ENCODE measurements at places on chromosomes 16 and 17.

GRCh38 chr17:64340557-64340956 is 50.1 kb downstream of the PECAM1 start:
- DNase-seq: no peak

DNA sequence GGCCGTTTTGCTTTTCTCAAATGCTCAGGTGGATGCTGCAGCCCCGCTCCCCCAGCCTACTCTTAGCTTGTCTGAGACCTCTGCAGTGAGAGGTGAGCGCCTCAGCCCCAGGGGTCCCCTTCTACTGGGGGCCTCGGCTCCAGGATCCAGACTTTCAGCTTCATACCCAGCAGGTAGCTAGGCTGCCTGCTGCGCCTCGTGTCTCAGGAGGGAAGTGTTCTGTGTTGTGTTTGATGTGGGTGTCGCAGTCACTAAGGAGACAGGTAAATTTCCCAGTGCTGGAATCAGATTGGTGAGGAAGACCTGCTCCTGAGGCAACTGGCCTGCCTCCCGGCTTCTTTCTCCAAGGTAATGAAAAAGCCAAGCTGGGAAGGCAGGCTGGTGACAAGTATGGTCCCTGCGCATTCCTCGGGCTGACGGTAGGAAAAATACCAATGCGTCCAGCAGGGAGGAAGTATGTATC is 604.0 kb upstream of the SALL1 start:
- DNase-seq: no peak

DNA sequence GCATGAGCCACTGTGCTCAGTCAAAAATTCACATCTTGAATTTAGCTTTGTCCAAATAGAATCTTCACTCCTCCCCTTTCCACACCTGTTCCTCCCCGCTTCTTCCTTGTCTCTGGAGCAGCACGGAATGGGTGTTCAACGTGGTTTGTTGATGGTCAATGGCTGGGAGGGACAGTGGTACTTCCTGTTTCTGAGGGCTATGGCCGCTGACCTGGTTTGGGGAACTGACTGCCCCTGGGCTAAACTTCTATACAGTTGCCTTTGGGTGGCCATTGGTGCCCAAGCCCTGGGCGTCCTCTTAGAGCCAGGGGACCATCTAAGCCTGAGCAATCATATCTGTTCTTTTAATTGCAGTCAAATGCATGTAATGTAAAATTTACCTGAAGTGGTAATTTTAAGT is 19.1 kb upstream of the WFIKKN2 start:
- no peak for DNase-seq

DNA sequence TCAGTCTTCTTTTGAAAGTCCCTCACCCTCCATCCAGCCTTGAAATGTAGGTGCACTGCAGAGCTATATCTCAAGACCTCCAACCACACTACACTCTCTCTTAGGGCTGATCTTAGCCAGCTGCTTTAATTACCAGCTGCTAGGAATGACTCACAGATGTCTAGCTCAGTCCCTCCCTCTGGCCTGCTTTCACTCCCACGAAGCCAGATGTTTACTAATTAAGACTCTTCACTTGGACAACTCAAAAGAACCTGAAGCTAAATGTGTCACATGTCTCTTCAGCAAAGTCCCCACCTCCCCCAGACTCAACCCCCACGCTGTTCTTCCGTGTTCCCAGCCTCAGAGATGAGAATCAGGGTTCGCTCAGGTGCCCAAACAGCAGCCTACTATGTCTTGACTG is 2.6 kb downstream of the GTF3C1 start:
- DNase-seq: no peak

DNA sequence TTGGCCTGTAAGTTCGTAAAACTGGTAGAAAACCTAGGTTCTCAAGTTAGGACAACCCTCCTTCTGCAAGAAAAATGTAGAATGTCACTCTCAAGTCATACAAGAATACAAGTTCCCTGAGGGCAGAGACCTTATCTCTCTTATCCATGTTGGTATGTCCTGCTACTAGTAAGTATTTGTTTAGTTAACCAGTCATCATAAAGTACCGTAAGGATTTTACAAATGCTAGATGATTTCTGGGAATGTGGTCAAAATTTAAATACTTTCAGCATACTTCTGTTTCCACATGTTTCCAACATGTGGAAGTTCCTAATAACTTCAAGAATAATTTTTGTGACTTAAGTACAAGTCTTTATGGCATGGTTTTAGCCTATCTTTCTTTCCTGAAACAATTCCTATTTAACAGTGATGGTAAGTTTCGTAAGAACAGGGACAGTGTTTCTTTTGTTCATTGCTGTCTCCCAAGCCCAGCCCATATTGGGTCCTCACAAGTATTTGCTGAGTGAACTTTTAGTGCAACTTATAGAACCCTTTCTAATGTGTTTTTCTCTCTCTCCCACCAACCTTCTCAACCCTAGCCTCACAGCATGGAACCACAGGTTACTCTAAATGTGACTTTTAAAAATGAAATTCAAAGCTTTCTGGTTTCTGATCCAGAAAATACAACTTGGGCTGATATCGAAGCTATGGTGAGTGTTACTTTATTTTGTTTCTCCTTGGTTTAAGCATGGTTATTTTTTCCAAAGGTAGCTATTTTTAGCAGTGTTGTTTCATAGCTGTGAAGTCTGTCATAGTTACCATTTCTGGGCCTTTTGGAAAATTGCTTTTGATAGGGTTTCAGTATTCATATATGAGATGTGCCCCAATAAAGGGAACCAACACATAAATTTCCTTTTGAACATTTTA is 4.5 kb downstream of the NBR1 start:
- DNase-seq: no peak

GRCh38 chr17:61366076-61366714 is 33.4 kb upstream of the TBX2 start:
- no peak for DNase-seq

DNA sequence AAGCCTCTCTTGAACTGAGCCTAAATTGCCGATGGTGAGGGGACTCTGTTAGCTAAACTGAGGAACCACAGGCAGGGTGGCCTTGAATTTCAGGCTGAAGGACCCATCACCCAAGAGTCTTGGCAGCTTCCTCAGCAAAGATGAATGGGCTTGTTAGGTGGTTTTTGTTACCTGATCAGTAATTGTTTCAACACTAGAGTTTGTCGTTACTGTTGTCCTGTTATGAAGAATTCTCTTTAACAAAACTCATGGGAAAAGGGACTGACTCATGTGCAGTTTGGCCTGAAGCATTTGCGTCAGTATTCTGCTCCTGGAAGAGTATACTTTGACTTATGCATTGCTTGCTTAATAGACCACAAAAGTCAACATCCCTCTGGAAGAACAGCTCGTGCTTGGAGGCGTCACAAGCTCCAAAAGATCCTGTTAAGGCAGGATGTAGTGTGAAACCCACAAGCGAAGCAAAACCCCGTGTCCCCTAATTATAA is 206.0 kb downstream of the IRX3 start:
- DNase-seq: no peak

DNA sequence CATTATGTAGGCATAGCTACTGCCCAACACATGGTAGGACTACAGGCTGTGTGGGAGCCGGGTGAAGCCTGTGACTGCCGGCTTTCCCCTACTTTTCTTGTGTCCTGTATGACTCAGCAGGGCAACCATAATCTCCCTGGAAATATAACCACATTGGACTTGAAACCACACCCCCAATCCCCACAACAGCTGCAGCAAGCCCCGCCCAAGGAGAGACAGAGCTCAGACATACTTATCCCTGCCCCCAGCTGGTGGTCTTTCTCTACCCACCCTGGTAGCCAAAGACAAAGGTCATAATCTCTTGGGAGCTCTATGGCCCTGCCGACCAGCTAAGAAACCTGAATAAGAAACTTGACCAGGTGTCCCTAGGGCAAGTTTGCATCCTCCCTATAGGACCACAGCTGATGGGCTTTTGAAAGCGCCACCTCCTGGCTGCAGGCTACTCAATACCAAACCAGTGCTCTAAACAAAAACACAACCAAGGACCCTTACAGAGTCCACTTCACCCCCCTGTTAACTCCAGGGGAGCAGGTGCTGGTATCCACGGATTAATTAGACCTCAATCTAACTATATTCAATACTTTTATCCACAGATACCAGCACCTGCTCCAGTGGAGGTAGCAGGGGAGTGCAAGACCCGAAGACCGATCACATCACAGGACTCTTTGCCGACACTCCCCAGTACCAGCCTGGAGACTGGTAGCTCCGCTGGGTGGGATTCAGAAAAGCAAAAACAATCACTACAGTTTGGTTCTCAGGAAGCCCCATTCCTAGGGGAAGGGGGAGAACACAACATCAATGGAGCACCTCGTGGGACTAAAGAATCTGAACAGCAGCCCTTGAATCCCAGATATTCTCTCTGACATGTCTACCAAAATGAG is 91.2 kb downstream of the IRX5 start:
- DNase-seq: no peak

GRCh38 chr17:4610656-4611055 is 26.3 kb downstream of the SMTNL2 start:
- DNase-seq: no peak

DNA sequence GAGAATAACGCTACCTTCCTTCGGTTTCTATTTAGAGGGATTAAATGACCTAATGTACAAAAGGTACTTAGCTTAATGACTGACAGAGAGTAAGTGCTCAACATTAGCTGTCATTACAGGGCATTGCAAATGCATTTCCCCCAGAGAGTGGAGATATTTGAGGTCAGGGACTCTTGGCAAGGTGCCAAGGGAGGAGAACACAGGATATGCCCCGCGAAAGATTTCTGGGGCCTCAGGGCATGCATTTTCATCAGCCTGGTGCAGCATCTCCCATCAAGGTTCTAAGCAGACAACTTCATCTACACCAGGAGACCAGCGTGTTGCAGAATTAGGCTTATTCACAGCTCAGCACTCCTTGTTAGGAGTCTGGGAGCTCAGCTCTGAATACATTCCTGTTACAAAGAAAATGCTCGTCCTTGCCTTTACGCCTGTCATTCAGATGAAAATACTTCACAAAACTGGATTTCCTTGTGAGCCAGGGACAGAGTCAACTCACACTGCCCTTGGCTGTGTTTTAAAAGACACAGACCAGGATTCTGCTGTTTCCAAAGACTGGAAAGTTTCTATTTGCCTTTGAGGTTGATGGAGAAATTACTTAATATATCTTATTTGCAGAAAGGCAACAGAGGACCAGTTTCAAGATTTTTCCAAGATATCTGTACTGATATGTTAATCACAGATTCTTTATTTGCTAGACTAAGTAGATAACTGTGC is 108.2 kb downstream of the VAT1L start:
- DNase-seq: no peak

GRCh38 chr16:49559242-49559641 is 185.6 kb downstream of the C16orf78 start:
- DNase-seq: no peak

DNA sequence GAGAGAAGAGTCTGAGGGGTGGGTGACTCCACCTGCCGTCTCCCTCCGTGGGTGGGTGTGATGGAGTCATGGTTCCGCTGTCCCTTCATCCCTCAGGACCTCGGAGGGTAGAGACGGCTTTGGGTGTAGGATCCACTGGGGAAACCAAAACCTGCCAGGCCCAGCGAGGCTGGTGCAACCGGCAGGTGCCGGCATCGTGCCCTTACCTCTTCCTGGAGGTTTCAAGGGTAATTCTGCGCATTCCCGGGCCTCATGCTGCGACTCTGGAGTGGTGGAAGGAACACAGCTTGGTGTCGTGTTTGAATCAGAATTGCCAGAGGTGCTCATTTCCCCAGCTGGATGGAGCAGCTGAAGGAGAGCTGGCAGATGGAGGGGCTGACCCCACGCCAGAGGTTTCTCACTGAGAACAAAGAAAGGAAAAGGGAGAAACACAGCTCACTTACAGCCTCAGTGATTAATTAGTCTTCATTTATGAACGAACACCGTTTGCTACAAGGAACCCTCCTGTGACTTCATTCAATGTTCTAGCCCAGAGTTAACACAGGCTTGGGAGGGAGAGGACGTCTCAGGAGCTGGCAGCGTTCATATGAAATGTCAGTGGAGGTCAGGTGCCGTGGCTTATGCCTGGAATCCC is 16.3 kb upstream of the ATP2A3 start:
- DNase-seq: no peak

DNA sequence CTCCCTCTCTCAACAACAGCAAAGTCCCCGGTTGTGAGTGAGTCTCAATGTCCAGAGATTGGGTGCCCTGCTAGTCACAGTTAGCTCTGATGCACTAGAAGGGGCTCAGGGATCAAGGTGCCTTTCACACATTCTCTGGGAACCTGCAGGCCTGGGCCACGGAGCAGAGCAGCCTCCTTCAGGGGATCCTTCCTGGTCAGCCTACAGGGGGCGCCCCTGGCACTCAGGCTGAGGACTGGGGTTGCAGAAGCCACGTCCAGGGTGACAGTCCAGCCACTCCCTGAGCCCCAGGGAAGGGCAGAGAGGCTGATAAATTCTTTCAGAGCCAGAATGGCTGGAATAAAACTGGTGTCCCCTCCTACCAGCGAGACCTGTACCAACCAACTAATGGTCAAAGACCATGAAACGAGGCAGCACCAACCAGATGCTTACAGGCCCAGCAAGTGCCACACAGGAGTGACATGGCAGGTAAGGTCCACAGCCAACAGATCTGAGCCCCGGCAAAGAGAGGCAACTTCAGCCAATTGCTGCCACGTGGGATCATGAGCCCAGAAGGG is 43.5 kb downstream of the ST3GAL2 start:
- DNase-seq: peak; percentile 27

- DNase-seq: no peak
Observed at GRCh38 chr16:61237884-61238485, 798.3 kb downstream of the CDH8 start.
